ENCODE measurements at places on chromosomes 12 and 14.

GRCh38 chr12:49330032-49330619, 6.9 kb downstream of the C1QL4 start:
- no peak for DNase-seq

- no peak for DNase-seq
Observed at GRCh38 chr12:105676694-105677093, 346.2 kb downstream of the C12orf75 start.

DNA sequence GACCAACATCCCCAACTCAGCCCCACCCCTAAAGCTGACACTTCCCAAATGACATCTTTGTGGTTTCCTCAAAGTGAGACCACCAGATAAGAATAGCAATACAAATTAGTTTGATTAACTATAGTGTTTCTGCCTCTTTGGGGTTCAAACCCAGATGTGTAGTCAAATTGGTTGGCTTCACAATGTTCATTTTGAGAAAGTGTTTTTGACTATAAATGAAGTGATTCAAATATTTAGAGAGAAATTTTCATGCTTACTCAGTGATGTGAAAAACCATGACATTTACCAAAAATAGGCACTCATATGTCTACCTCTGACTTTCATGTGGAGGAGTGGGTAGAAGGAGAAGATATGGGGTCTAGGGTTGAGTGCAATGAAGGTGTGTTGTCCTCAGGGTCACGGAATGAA, 218.4 kb downstream of the BCAT1 start:
- DNase-seq: no peak

DNA sequence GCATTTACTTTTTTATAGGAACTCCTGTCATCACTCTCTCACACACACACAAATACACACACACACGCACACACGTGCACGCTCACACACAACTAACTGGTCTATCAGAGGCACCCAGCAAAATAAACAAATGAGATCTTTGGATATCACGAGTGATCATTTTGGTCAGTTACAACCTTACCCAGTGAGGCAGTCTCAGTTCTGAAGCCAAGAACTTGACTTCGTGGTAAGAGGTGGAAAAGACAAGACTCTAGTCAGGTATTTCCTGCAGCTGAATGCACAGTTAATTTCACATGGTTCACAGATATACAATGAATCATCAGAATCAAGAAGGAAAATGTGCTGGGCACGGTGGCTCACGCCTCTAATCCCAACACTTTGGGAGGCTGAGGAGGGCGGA, 39.4 kb downstream of the ATF7 start:
- peak; percentile 76 for DNase-seq

DNA sequence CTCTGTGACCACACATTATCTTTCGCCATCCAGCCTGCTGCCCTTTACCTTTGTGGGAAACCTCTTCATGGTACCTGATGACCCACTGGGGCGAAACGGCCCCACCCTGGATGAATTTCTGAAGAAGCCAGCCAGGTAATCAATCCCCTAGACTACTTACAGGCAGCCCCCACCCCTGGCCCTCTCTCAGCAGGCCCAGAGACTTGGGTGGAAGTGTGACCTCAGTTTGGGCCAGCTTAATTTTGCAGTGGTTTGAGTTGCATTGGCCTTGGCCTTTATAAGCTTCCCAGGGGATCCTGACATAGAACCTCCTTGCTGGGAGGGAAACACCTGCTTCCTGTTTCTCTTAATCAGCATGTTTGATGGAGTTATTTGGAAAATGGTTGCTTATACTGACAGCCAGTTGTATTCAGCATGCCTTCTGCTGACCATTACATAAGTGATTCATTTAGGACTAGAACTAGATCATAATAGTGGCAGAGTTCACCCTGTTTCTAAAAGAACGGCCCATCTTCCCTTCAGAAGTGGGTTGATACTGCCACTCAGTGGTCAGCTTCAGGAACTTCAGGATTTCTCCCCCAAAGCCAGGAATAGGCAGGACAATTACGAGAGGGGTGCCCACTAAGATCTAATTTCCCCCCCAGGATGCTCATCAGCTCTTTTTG, 6.1 kb downstream of the SDR39U1 start:
- peak; percentile 90 for DNase-seq

DNA sequence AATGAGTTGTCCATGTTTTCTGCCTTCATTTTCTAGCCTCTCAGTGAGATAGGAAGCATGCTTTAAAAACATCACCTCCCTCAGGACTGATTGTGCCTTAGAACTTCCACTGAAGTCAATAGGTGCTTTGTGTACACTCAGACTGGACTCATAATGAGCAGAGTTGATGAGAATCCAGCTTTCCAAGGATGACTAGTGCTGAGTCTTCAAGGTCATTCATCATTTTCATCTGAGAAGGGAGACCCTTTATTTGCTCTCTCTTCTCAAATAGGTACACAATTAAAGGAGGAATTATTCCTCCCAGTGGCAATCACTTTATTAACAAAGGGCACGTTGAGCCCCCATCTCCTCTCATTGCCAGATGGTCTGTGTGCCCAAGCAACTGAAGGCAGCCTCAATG, 210.9 kb upstream of the PRKD1 start:
- no peak for DNase-seq

- DNase-seq: peak; percentile 61
Observed at GRCh38 chr14:74475678-74476077, 17.4 kb downstream of the NPC2 start.

GRCh38 chr12:94640134-94640928, 10.0 kb downstream of the TMCC3 start:
- DNase-seq: peak; percentile 96

- DNase-seq: no peak
Observed at GRCh38 chr14:40417777-40418401, 985.7 kb upstream of the FBXO33 start.

GRCh38 chr12:45729233-45730083, at the start of gene ARID2:
Gene ARID2 (plus strand): TSS chr12:45729706. CDS start chr12:45729837, 131 bp downstream.
- peak; percentile 70 for DNase-seq

- no peak for DNase-seq
Observed at GRCh38 chr14:93736378-93737014, 51.8 kb downstream of the PRIMA1 start.

DNA sequence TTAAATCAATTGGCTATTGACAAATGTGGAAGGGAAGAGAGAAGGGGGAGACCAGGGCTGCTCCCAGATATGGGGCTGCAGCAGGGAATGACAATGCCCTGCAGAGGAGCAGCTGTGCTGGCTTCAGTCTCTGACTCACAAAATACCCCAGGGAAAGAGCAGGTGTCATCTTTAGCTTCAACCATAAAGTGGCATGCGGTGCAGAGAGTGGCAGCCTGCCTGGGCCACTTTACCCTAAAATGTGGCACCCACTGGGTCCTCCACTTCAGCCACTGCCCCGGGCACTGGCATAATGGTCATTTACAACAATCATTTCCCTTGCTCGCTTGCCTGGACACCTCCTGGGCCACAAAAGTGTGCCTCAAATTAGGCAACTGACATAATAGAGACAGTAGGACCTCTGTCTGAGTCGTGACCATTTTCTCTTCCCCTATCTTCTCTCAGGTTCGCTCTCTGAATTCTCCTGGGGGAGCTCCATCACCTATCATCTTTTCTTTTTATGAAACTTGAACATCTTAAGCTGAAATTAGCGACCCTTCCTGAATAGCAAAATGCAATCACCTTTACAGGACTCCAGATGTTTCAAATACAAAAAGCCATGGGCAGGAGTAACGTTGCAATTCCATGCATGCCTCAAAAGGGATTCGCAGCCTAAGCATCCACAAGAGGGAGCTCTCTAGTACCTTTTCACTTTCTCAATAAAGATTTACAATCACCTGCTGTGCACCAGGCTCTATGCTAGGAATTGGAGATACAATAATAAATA, 179.9 kb upstream of the ATF7IP start:
- DNase-seq: peak; percentile 73

GRCh38 chr12:93827669-93828068, 150.5 kb downstream of the CRADD start:
- no peak for DNase-seq

DNA sequence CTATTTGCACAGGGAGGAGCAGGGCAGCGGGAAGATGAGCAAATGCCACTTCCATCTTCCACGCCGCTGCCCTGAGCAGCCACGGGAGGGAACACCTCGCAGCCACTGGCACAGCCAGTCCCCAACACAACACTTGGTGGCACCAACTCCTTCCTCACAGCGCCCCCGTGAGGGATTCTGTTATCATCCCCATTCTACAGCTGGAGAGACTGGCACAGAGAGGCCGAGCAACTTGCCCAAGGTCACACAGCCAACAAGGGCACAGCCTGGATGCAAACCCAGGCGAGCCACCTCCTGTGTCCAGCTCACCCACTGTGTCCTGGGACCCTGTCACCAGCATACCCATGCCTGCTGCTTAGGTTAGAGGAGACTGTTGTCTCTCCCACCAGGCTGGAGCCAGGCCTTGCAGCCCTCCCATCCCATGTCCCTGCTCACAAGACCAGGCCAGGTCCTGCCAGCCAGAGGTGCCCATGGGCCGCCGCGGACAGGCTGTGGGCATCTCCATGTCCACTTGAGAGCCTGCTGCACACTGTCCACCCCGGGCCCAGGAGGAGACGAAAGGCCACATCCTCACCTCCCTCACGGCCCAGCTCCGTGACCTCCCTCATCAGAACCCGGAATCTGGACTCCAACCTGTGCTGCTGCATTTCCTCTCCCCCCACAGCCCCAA, 57.0 kb downstream of the NCOR2 start:
- DNase-seq: peak; percentile 16

DNA sequence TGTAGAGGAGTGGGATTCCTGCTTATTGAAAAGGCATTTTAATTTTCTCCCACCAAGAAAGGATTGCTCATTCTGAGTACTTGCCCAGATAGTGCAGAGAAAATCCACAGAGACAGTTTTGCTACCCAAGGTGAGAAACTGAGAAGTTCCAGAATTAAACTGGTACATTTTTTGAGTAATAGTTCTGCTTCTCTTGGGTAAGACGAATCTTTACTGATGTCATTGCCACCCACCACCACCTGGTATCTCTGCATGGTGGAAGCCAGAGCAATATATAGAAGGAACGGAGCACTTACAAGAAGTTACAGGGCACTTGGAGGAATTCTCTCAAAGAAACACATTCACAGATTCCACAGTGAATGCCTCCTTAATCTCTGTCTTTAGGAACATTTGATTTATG, 20.7 kb upstream of the FRMD6 start:
- DNase-seq: no peak

DNA sequence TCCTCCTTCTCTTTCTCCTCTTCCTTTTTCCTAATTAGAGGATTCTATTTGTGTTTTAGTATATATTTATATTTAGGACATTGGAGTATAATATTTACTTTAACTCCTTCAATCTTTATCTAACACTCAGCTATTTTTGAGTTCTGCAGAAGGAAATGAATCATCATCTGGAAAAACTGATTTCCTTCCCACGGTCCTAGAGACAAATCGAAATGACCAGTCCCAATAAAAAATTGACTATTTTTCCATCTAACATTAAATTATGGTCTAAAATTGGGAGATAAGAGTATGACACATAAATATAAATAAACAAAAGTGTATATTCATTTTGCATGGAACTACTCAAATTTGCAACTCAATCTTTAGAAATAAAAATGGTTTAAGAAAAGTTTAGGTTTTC, 167.4 kb downstream of the TMTC3 start:
- DNase-seq: peak; percentile 81

DNA sequence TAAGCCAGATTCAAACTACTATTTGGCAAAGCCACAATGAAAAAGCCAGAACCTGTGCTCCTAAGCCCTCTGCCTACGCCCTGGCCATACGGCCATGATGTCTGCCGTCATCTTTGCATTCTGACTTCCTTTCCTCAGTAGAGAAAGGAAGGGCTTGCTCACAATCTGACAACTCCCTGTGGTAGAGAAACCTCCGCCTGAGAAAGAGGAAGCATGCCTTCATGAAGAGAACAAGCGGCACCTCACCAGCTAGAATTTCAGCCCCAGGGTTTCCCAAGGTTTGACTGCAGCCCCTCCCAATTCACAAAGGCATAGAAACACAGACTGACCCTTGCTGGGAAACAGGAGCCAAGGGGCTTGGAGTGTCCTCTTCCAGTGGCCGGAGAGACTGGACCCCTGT, 25.7 kb downstream of the TEP1 start:
- DNase-seq: no peak

GRCh38 chr12:46831335-46832129, 5.7 kb upstream of the SLC38A4 start:
- DNase-seq: peak; percentile 12

- peak; percentile 38 for DNase-seq
Observed at GRCh38 chr14:85573406-85573805, 43.5 kb downstream of the FLRT2 start.

DNA sequence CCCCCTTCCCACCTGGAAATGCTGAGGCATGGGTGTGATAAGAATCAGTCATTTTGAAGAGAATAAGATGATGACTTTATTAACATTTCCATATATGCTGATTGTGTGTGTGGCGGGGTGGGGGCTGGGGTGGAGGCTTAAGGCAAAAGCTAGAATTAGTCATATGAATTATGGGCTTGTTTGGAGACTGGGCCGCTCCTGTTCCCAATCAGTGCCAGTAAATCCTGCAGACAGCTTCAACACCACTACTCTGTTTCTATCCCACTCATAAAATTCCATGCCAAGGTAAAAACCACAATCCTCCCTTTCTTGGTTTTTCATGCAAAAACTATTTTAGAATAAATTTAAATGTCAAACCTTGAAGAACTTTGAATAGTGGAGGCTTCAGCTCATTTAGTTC, 29.9 kb upstream of the SLC38A2 start:
- peak; percentile 48 for DNase-seq

- no peak for DNase-seq
Observed at GRCh38 chr14:101713621-101714349, 47.7 kb upstream of the PPP2R5C start.

DNA sequence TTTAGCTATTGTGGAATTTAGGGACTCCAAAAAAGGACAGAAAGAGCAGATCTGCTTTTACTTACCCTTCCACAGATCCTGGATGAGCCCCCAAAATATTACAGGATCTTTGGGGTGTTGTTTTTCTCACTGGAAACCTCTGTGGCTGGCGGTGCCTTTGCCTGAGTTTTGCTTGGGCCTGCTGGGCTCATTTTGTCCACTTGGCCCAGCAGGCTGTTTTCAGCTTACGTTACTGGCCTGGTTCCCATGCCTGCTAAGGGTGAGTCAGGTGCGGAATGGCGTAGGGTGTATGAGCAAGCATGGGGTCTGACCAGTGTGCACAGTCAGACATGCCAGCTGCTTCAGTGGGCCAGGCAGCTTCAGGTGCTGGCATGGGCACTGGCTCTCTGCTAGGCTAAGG, 45.8 kb downstream of the HSD17B6 start:
- DNase-seq: peak; percentile 9

DNA sequence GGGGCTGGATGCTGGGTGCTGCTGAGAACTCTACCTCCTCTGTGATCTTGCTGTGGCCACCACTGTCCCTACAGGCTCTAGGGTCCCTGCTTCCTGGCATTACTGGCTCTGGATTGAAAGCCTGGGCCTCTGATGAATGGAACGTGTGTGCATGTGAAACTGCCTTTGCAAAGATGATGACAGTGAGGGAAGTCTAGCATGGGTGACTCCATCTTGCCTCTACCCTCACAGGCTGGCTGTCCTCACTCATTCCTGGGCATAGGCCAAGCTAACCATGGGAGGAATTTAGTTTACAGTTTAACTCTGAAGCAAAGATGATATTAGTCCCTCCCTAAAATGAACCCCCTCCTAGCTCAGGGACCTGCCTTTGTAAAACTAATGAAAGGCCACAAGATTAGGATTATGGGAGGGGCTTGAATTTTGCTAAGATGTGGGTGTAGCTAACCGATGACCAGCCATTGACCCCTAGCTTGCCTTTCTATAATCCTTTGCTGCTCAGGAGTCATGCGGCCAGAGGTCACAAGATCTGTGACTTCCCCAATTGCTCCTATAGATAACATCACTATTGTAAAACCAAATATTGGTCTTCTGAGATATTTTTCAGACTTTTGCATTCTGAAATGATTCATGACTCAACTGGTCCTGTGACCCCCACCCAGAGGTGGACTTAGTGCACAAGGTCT, 2.2 kb upstream of the C1S start:
- DNase-seq: no peak

Measured in choroid plexus epithelial cell (primary cell).